Effector memory CD4-positive, alpha-beta T cell (primary cell): ENCODE measurements at places on chromosomes 2 and 18.

DNA sequence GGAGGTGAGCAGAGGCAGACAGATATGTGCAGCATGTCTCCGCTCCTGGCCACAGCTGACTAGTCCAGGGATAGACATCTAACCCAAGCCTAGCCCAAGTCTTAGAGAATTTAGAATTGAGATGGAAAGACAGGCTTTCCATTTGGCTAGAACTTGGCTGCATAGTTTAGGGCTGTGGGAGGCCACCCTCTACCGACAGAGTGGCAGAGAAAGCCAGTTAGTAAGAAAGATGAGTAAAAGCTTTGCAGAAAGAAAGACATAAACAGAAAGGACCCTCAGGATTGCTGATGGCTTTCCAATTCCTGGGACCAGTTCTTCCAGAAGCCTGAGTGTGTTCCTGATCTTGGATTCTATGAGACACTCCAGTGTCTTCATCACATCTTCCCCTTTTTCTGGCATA is 62.1 kb downstream of the DYM start:
- no peak for DNase-seq

DNA sequence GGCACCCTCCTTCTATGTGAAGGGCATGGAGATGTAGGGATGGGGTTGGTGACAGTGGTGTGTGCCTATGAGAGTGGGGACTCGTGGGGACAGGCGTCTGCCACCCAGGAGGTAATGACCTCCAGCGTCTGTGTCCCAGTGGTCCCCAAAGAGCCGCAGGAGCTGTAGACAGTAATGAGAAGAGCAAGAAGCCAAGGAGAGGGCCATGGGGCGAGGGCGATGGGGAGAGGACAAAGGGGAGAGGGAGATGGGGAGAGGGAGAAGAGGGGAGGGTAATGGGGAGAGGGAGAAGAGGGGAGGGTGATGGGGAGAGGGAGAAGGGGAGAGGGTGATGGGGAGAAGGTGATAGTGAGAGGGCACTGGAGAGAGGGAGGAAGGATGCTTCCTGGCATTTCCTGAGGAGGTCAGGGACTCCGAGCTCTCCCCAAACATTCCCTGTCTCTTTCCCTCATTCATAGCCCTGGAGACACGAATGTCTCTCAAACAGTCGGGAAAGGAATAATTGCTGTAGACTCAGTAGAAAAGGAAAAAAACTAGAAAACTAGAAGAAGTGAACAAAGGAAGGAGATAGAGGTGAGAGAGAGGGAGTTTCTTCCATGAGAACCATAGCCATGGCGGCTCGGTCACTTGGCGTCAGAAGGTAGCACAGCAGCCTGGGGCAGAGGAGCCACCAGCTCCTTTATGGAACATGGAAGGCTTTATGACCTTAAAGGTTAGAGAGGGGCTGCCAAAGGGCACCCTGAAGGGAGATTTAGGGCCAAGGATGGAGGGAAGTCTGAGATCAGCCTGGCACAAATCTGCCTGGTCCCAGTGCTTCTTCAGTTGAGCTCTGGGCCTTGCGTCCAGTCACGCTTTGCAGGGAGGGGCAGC is 39.5 kb downstream of the PSD4 start:
- no peak for DNase-seq

GRCh38 chr2:137705296-137705695 is 259.0 kb upstream of the HNMT start:
- DNase-seq = no peak

DNA sequence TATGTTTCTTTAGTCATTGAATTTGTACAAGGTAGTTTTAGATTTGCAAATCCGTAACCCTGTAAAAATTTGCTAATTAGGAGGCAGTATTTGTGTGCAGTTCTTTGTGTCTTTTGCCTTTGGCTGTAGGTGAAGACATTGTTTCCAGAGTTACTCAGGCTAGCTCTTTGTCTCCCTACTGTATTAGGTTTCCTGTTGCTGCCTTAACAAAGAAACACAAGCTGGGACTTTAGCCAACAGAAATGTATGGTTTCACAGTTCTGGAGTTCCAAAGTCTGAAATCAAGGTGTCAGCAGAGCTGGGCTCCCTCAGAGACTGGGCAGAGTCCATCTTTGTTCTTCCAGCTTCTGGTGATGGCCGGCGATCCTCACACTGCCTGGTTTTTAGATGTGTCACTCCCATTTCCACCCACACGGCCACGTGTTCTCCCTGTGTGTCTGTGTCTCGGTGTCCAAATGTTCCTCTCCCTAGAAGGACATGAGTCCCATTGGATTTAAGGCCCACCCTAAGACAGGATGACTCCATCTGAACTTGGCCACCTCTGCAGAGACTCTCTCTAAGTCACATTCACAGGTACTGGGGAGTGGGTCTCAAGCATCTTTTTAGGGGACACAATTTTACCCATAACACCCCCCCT is 309.7 kb downstream of the GALR1 start:
- DNase-seq = no peak

DNA sequence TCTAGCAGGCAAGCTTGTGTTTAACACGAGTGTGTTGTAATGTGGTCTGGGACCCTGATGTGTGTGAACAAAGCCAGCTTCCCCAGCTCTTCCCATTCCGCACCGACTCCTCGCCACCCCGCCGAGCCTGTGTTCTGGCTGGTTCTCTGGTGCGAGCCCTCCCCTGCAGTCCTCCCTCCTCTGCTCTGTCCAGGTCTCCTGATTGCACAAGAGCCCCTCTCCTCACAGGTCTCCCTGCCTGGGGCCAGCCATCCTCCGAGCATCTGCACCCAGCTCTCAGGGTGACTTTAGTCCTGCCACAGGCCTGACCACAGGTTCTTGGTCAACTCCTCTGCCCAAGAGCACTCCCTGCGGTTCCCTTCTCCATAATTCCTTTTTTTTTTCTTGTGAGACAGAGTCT is 13.2 kb downstream of the SLC66A3 start:
- DNase-seq = no peak

DNA sequence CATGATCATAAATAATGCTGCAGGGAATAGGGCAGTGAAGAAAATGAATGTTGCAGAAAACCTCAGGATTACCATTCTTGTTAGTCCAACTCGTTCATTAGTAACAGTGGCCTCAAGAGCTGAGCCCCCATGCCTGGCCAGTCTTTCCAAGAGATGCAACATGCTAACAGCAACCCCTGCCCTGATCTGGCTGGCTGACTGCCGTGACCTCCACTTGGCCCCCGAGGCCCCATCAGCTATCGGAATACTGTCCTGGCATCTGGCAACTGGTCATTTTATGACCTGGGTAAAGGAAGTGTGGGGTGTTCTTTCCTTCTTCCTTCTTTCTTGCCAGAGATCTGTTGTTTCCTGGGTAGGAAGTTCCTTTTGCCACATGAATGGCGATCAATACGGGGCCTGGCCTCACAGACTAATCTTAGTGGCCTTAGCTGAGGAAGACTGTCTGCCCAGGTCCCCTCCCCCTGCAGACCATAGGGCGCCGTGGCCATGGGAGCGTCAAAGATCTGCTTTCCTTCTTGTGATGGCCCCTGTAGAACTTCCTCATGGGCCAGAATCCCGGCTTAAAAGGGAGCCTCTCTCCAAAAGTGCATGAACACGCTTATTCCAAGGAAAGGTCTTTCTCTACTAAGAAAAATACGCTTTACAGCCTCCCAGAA is 10.6 kb upstream of the TRABD2A start:
- no peak for DNase-seq

DNA sequence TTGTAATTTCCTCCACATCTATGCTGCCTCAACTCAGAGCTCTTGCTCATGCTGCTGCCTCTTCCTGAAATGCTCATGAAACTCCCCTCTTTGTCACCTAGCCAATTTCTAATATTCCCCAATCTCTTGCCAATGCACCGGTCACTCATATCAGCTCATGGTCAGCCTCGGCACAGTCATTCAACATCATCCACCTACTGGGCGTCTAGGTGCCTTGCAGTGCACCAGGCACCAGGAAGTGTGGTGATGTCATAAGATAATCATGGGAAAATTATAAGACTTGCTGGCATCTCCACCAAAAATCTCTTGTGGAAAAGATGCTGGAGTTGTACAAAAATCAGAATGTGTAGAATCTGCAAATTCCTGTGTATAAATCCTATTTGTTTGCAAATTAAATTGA is 52.6 kb upstream of the RAB27B start:
- no peak for DNase-seq

GRCh38 chr2:172864182-172864581 is 128.5 kb downstream of the RAPGEF4 start:
- no peak for DNase-seq

- peak; percentile 69 for DNase-seq
Observed at GRCh38 chr2:219552382-219553167, 8.7 kb downstream of the TMEM198 start.

DNA sequence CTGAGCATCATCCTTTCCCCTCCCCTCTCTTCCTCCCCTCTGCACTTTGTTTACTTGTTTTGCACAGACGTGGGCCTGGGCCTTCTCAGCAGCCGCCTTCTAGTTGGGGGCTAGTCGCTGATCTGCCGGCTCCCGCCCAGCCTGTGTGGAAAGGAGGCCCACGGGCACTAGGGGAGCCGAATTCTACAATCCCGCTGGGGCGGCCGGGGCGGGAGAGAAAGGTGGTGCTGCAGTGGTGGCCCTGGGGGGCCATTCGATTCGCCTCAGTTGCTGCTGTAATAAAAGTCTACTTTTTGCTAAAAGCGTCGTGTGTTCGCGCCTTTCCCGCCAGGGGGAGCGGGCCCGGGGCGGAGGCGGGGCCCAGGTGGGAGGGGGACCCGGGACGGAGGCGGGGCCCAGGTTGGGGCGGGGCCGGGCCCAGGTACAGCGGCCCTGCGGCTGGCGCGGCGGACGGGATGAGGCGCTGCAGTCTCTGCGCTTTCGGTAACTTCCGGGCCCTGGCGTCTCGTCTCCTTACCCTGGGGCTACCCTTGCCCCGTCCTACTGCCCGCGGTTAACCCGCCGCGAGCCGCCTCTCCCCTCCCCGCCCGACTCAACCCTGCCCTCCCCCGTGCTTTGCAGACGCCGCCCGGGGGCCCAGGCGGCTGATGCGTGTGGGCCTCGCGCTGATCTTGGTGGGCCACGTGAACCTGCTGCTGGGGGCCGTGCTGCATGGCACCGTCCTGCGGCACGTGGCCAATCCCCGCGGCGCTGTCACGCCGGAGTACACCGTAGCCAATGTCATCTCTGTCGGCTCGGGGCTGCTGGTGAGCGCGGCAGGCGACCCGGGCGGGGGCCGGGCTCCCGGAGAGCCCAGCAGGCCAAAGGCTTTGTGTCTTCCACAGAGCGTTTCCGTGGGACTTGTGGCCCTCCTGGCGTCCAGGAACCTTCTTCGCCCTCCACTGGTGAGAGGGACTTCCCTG is at the start of gene KRTCAP3:
TSS of gene KRTCAP3 (plus strand) at position 424 of the 962 bp plus-strand sequence. CDS start at position 456, 32 bp downstream.
- DNase-seq = peak; percentile 36

- no peak for DNase-seq
Observed at GRCh38 chr2:157784169-157784822, 91.8 kb downstream of the ACVR1 start.

GRCh38 chr2:50118905-50119702 is 912.8 kb downstream of the NRXN1 start:
- DNase-seq = no peak

GRCh38 chr2:54750040-54750439 is 26.6 kb downstream of the EML6 start:
- DNase-seq = no peak

- no peak for DNase-seq
Observed at GRCh38 chr2:10971161-10971887, 59.6 kb downstream of the KCNF1 start.

- DNase-seq = no peak
Observed at GRCh38 chr18:58715540-58715939, 44.3 kb downstream of the MALT1 start.

- no peak for DNase-seq
Observed at GRCh38 chr2:113861740-113862139, 28.1 kb upstream of the ACTR3 start.

- DNase-seq = no peak
Observed at GRCh38 chr2:119739580-119740255, 20.0 kb upstream of the PTPN4 start.
